Stimulated activated CD8-positive, alpha-beta memory T cell treated with anti-CD3 and anti-CD28 coated beads, Interleukin-2, amount 100 ng/mL, for 1 hour (primary cell): ENCODE measurements at places on chromosomes 1 and 21.

DNA sequence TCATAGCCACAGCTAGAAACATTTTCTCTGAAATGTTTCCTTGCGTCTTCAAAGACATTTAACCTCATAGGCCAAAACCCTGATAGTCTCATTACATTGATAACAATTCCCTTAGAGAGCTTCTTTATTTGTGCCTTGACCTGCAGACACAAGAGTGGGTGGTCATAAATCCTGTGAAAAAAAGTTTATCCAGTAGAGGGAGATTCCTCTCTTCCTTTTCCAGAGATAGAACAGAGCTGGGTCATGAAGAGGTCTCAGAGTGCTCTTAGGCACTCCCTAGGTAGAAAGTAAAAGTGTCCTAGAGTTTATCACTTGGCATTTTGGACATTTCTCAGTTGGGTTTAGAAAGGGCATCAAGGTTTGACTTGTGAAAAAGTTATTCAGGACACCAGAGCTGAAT, 426.1 kb downstream of the NUF2 start:
- DNase-seq, result no peak

DNA sequence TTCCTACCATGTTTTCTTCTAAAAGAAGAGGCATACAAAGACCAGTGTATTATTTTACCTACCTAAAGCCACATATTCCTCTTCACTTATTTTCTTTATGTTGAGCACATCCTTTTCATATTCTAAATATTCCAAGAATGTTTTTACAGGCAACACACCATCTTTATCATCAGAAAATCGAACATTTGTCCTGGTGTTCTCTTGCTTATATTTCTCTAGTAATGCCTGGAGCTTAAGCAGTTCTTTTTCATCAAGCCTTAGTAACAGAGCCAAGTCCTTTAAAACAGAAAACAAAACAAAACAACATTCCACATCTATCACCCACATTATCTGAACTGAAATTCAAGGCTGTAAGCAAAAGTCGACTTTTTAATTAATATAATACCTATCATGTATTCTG, 88.7 kb downstream of the IARS2 start:
- DNase-seq, result no peak

- DNase-seq, result no peak
These were observed 45.1 kb downstream of the ABL2 start for GRCh38 chr1:179184403-179184802.

GRCh38 chr1:113326976-113327375, 63.3 kb upstream of the MAGI3 start:
- no peak for DNase-seq

DNA sequence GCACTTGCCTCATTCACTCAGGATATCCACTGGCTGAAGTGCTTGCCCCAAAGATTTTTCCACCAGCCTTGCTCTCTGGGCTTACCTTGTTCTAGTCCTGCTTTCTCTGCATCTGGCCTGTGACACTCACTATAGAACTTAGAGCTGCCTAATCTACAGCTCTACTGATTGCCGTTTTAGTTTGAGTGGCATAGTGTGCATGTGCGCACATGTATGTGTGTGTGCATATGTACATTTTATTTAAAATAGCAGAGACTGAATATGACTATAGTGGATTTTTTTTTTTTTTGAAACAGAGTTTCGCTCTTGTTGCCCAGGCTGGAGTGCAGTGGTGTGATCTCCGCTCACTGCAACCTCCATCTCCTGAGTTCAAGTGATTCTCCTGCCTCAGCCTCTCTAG, 92.0 kb upstream of the CCDC190 start:
- DNase-seq, result no peak

- no peak for DNase-seq
These were observed 504.0 kb upstream of the OLFM3 start for GRCh38 chr1:102500758-102501157.

- no peak for DNase-seq
These were observed 8.7 kb upstream of the CD34 start for GRCh38 chr1:207919523-207920170.

DNA sequence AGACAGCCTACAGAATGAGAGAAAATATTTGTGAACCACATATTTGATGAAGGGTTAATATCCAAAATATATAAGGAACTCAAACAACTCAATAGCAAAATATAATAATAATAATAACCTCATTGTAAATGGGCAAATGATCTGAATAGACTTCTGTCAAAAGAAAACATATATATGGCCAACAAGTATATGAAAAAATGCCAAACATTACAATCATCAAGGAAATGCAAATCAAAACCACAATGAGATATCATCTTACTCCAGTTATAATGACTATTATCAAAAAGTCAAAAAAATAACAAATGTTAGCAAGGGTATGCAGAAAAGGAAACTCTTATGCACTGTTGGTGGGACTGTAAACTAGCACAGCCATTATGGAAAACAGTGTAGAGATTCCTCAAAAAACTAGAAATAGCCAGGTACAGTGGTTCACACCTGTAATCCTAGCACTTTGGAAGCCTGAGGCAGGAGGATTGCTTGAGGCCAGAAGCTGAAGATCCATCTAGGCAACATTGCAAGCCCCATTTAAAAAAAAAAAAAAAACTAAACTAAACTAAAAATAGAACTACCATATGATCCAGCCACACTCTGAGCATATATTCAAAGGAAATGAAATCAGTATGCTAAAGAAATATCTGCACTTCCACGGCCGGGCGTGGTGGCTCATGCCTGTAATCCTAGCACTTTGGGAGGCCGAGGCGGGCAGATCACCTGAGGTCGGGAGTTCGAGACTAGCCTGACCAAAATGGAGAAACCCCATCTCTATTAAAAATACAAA, 17.3 kb upstream of the TRIM67 start:
- DNase-seq, result no peak

- no peak for DNase-seq
These were observed 2.3 kb downstream of the HIPK1 start for GRCh38 chr1:113931451-113931851.

GRCh38 chr1:6928106-6928885, 143.0 kb downstream of the CAMTA1 start:
- no peak for DNase-seq

- DNase-seq, result no peak
These were observed 83.1 kb upstream of the LYPLAL1 start for GRCh38 chr1:219090607-219091006.

DNA sequence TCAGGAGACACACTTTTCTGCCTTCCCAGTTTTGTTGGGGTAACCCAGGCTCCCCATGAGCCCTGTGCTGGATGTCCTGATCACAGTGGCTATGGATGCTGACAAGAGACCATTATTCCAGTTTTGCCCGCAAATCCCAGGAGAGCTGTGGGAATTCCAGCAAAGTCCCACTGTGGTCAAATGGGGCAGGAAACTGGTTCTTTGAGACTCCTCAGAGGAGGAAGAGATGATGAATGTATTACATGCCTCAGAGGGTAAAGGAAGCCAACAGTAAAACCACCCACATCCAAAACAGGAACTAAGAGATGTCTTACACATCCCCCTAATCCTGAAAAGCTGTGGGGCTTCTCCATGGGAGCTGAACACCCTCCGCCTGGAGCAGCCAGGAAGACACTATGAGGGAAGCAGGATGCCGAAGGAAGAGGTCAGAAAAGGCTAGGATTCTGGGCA, 12.8 kb upstream of the MPZL1 start:
- DNase-seq, result no peak

GRCh38 chr1:153569465-153569864, 3.8 kb upstream of the S100A2 start:
- no peak for DNase-seq

DNA sequence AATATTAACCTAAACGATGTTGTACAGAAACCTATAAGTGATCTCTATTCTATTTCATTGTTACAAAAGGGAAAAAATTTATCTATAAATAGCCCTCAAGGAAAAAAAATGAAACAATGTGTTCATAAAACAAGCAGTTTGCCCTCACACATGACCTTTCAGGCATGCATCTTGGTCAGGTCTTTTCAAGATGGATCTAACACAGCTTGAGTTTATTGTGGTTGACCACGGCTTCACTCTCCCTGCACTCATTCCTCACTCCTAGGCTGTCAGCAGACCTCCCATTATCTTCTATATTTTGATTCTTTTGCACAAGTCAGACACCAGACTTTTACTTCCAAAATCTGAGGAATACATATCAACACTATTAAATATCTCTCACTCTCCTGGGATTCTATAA, 544.3 kb downstream of the KCNT2 start:
- DNase-seq, result no peak

- DNase-seq, result no peak
These were observed 8.3 kb downstream of the IL24 start for GRCh38 chr1:206905295-206906164.

DNA sequence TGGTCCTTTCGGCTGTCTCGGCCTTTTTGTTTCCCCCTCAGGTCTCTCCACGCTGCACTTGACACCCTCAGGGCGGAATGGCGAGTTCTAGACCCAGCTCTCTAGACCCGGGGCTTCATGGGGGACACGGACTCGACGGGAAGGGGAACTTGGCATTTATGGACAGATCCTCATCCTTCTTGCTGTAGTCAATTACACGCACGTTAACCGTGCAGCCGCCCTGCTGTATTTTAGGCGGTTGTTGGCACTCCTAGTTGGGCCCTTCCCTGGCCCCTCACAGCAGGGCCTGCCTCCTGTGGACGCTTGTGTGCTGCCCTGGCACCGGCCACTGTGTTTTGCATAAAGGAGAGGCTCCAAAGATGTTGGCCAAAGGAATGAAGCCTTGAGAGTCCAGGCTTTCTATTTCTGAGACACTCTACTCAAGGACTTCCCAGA, 558 bp upstream of the BTG3 start:
- no peak for DNase-seq

DNA sequence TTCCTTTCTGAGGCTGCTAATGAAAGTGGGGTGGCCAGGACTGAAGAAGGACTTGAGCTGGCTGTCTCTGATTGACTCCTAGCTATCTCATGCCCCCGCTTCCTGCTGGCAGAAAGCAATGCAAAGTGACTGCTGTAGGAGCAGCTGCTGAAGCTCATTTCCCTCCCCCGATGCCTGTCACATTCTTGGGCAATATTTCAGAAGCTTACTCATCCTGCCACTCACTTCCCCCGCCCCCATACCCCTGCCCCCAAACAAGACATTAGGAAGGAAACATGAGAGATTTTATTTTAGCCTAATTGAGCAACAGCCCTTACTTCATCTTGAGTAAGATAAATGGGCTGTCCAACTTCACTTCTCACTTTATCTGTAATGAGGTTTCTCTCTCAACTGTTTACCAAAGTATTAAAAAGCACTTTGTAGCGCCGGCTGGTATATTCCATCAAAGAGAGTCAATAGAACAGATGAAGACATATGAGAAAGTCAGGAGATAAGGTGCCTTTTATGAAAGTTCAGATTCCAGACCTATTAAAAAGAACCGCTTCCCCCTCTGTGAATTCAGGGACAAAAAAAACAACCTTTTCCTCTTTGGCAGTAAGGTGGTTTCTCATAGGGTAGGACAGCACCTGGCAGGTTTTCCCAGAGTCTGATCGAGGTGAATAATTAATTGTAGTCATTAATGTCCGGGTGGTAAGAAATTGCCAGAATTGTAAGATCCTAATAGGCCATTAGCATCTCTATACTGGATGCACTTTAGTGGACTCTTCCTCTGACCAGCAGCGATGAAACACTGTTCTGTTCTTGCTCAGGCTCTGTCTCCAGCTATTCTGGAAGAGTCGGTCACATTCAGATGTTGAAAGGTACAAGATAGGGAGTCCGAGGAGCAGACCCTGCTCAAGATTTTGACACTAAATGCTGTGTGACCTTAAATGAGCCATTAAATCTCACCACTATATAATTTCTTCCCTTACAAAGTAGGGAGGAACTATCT, 70.2 kb downstream of the SH3GLB1 start:
- no peak for DNase-seq

- DNase-seq, result no peak
These were observed 99.7 kb downstream of the UBR4 start for GRCh38 chr1:19110257-19110927.

GRCh38 chr1:15833842-15834405, 13.6 kb upstream of the SPEN start:
- no peak for DNase-seq

DNA sequence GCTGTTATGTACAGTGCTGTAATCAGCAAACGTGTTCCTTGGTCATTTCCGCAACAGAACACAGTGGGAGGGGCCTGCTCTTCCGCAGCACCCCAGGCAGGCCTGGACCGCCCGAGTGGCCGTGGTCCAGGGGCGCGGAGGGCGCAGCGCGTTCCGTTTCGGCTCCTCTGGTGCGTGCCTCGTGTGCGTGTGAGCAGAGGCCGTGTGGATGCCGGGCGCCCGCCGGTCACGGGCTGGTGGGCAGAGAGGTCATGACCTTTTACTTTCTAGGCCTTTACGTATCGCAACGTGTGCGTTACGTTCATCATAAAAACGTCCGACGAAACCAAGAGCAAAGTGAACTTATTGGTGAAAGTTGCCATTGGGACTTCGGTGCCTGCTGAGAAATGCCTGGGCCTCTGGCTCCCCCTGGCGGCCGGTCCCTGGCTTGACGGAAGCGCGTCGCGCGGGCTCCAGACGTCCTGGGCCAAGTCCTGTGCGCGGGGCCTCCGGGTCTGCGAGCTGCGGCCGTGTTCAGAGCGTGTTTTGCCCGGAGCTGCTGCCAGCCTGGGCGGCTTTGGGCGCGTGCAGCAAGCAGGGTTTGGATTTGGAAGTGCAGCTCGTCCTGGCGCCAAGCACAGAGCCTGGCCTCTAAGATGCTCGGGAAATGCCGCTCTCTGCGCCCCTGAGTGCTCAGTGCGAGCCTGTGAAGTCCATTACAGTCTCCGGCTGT, 34.4 kb downstream of the COL18A1 start:
- peak; percentile 71 for DNase-seq

DNA sequence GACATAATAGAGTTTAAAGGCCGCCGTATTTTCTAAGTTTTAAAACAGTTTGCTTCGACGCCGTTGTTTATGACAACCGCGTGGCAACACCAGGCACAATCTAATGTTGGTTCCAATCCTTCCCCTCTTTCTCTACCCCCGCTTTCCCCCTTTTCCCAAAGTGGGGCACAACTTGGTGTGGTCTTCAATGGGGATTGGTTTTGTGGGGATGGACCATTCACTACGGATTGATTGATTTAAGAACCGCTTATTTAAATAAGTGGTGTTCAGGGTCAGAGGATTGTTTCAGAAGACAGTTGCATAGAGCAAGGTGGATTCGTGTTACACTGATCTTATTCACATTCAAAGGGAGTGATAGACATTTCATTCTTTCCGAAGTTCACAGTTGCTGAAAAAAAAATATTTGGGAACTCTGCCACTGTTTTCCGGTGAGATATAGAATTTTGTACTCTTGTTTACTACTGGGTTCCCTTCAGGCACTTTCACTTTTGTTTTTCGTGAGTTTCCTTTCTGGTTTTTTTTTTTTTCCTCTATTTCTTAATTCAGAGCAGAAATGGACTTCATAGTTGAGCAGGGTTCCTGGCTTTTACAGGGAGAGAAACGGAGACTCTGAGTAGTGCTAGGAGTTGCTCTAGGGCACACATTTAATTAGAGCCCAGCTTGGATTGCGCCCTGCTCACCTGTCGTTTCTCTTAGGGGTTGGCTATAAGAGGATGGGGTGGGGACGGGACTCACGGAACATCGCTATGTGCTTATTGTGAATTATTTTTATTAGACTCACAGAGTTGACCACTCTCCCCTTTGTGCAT, 79.6 kb upstream of the AK4 start:
- DNase-seq, result no peak

DNA sequence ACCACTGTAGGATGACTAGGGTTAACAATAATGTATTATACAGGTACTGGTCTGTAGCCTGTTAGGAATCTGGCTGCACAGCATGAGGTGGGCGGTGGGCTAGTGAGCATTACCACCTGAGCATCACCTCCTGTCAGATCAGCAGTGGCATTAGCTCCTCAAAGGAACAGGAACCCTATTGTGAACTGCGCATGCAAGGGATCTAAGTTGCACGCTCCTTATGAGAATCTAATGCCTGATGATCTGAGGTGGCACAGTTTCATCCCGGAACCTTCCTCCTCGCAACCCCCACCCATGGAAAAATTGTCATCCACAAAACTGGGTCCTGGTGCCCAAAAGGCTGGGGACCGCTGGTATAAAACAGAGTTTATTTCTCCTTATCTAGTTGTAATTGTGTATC, 147.6 kb downstream of the FGGY start:
- DNase-seq, result no peak
